Thoracic aorta (tissue), 2 donors: ENCODE measurements at places on chromosomes 4 and X.

- no peak overlapping the region for H3K4me3 ChIP-seq
- DNase-seq: no peak
- H3K27me3 ChIP-seq: no peaks in the 10 kb centered on the region
- H3K4me1 ChIP-seq: no peaks in the 10 kb centered on the region
- no peak overlapping the region for H3K27ac ChIP-seq
- no peaks in the 10 kb centered on the region for H3K36me3 ChIP-seq
Observed at GRCh38 chr4:187270154-187270553, 546.5 kb upstream of the FAT1 start.

- DNase-seq: no peak
- no peak overlapping the region for H3K27ac ChIP-seq
- no peak overlapping the region for H3K4me3 ChIP-seq
- H3K27me3 ChIP-seq: no peaks in the 10 kb centered on the region
- no peaks in the 10 kb centered on the region for H3K36me3 ChIP-seq
Observed at GRCh38 chrX:119982145-119982544, 38.6 kb upstream of the NKAP start.

- no peaks in the 10 kb centered on the region for H3K27me3 ChIP-seq
- peaks cover 4% of the 10 kb centered on the region for H3K4me1 ChIP-seq
- H3K36me3 ChIP-seq: no peaks in the 10 kb centered on the region
- H3K27ac ChIP-seq: no peak overlapping the region
- no peak overlapping the region for H3K4me3 ChIP-seq
Observed at GRCh38 chr4:101415962-101416361, 68.6 kb upstream of the PPP3CA start.

DNA sequence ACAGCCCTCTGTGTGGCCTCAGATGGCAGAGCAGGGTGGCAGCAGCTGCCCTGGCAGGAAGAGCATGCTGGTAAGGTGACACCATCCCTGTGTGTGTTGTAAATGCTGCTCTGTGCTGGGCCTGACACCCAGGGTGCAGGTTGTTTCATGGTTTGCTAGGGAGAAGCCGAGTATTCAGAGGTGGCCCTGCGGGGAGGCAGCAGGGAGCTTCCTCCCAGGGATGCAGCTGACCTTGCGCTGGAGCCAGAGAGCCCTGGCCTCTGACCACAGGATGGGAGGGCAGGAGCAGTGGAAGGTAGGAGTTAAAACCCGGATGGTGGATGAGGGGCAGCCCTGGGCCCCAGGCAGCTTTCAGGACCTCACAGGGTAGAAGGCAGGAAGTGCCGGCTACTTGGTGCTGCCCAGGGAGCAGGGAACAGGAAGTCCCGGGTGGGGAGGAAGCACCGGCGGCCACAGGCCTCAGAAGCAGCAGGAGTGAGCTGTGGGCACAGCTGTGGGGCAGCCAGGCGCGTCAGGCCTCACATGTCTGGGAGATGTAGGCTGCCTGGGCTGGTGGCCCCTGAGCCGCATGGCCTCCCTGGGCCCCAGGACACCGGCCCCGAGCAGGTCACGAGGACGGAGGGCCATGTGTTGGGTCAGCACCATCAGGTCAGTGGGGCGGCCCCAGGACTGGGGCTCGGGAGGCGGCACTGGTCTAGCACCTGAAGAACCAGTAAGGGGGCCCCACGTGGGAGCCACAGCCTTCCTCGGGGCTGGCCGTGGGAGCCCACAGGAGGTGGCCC is 19.1 kb downstream of the SH3BP2 start:
- no peaks in the 10 kb centered on the region for H3K27me3 ChIP-seq
- peak overlapping the region; percentile 62 for H3K4me3 ChIP-seq
- no peaks in the 10 kb centered on the region for H3K36me3 ChIP-seq
- H3K27ac ChIP-seq: no peak overlapping the region
- peaks cover 16% of the 10 kb centered on the region for H3K4me1 ChIP-seq

DNA sequence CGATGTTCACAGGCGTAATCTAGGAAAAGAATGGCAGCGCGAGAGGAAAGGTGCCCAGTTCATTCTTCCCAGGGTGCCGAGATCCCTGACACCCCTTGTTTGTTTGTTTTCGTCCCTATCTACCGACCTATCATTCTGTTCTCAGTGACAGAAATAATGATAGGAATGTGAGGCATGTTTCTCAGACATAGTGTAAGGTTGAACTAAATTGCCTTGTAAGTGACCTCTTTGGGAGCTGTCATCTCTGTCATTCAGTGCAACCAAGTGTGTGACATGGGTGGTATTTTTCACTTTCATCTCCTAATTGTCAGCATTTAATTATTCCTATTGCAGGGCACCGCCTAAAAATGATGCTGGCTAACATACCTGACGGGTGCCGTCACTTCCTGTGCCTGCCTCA is 24.4 kb downstream of the CLDN22 start:
- H3K27me3 ChIP-seq: no peaks in the 10 kb centered on the region
- no peak for DNase-seq
- peaks cover 18% of the 10 kb centered on the region for H3K36me3 ChIP-seq
- H3K4me1 ChIP-seq: no peaks in the 10 kb centered on the region

GRCh38 chr4:81883530-81884450 is 412.1 kb upstream of the RASGEF1B start:
- no peaks in the 10 kb centered on the region for H3K27me3 ChIP-seq
- no peak overlapping the region for H3K4me3 ChIP-seq
- no peaks in the 10 kb centered on the region for H3K4me1 ChIP-seq
- DNase-seq: no peak
- H3K36me3 ChIP-seq: no peaks in the 10 kb centered on the region

- no peak for DNase-seq
- H3K4me3 ChIP-seq: no peak overlapping the region
- no peaks in the 10 kb centered on the region for H3K27me3 ChIP-seq
- no peaks in the 10 kb centered on the region for H3K4me1 ChIP-seq
- H3K27ac ChIP-seq: no peak overlapping the region
Observed at GRCh38 chr4:167885872-167886271, 206.5 kb upstream of the ANXA10 start.

DNA sequence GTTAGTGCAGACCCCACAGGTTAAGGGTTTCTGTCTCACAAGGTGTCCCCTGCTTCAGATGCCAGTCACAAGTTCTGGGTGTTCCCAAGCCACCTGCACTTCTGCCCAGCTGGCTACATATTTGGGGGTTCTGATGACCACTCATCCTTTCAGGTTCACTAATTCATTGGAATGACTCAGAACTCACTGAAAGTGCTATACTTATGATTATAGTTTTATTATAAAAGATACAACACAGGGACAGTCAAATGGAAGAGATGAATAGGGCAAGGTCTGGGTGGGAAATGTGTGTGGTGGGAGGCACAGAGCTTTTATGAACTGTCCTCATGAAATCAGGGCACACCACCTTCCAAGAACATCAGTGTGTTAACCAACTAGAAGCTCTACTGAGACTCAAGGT is 97.7 kb upstream of the CASK start:
- no peak overlapping the region for H3K27ac ChIP-seq
- no peaks in the 10 kb centered on the region for H3K36me3 ChIP-seq
- no peak for DNase-seq

DNA sequence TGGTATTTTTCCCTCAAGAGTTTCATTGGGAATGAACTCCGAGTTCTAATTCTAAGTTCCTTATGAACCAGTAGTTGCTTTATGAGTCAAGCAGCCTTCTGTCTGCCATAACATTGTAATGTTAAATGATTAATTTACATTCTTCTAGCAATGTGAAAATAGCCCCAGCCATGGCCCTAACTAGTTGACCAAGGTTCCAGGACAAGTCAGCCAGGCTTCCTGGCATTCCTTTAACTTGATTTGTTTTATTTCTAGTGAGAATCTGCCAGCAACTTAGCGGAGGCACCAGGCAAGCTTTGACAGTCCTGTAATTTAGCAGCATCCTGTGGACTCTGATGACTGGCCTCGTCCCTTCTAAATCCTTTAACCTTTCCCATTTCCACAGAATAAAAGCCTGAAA is 69.0 kb downstream of the GLRA2 start:
- H3K27ac ChIP-seq: no peak overlapping the region
- no peaks in the 10 kb centered on the region for H3K27me3 ChIP-seq
- H3K4me1 ChIP-seq: no peaks in the 10 kb centered on the region
- DNase-seq: no peak

DNA sequence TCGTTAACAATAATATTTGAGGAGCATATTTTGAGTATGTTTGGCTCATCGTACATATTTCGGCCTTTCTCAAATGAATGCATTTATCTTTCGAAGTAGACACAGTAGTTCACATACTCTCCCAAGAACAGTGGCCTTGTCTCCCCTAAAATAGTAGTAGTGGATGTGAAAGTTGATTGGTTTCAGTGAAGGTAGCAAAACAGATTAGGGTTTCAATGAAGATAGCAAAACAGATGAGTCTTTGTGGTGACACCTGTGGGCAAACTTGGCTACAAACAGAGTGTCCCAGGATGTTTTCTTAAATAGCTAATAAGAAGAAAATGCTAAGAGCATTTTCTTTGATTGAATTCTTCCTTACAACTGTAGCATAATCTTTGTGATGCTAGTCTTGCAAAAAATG is 67.0 kb downstream of the USP9X start:
- no peaks in the 10 kb centered on the region for H3K4me1 ChIP-seq
- H3K4me3 ChIP-seq: no peak overlapping the region
- H3K36me3 ChIP-seq: peaks cover 2% of the 10 kb centered on the region

- H3K4me1 ChIP-seq: peaks cover 21% of the 10 kb centered on the region
- no peak for DNase-seq
- H3K36me3 ChIP-seq: no peaks in the 10 kb centered on the region
Observed at GRCh38 chr4:173233857-173234256, 65.2 kb downstream of the GALNT7 start.

DNA sequence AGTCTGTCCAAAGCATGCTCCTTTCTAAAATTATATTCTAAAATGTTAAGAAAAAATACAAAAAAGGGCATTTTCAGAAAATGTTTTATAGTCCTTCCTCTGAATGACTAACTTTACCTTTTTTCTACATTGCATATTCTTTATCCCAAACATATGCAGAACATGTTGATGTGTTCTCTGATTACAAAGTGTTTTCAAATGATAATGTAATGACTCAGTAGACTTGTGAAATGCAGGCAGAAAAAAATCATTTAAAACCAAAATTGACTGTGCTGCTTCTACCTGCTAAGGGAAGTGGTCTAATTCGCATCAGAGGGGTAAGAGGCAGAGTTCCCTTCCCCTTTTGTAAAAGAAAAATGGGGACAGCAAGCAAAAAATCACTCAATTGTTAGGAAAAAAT is 22.7 kb upstream of the YTHDC1 start:
- no peak for DNase-seq
- H3K27me3 ChIP-seq: no peaks in the 10 kb centered on the region
- peak overlapping the region; percentile 13 for H3K27ac ChIP-seq

DNA sequence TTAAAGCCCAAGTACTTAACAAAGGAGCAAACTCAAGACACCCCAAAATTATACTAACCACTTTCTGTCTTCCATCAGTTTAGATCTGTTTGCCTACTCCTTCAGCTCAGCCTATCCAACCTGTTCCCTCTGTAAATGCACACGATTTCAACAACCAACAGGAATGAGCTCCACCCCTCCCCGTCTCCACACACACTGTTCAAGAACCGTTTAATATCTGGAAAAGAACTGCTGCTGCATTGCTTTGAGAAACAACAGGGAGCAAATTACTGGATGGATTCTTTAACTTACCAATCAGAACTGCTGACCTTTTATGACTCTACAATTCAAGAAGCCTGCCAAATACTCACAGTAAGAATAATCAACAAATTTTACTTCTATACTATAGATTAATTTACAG is 87.0 kb downstream of the FBXW7 start:
- no peak for DNase-seq
- H3K36me3 ChIP-seq: no peaks in the 10 kb centered on the region
- no peak overlapping the region for H3K4me3 ChIP-seq
- no peaks in the 10 kb centered on the region for H3K27me3 ChIP-seq

DNA sequence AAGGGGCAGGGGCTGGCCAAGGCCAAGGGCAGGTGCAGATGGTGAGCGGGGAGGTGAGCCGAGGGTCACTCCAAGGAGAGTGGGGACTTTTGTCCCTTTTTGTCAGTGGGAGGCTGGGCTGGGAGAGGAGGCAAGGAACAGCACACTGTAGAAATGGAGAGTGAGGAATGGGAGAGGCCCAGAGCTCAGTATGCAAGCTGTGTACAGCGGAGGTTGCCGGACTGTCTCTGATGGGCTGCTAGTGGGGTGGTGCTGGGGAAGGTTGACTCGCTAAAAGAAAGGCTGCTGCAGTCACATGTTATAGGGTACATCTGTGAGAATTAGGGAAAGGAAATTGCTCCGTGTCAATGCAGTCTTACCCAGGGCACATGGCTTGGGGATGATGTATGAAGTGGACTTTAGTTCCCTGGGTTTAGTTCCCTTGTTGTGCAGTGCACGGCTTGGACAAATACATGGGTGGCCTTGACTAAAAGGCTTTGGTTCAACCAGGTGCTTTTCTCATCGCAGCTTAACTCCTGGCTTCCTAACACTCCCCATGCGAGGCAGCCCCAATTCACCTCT is 57.1 kb upstream of the STX18 start:
- no peak overlapping the region for H3K4me3 ChIP-seq
- H3K4me1 ChIP-seq: no peaks in the 10 kb centered on the region
- H3K27me3 ChIP-seq: no peaks in the 10 kb centered on the region

- H3K4me1 ChIP-seq: no peaks in the 10 kb centered on the region
- H3K4me3 ChIP-seq: no peak overlapping the region
- no peaks in the 10 kb centered on the region for H3K27me3 ChIP-seq
- no peak for DNase-seq
- H3K27ac ChIP-seq: no peak overlapping the region
Observed at GRCh38 chrX:5080791-5081190, 1147.9 kb downstream of the NLGN4X start.

- H3K36me3 ChIP-seq: no peaks in the 10 kb centered on the region
- no peak overlapping the region for H3K4me3 ChIP-seq
- no peaks in the 10 kb centered on the region for H3K4me1 ChIP-seq
- no peak overlapping the region for H3K27ac ChIP-seq
- H3K27me3 ChIP-seq: no peaks in the 10 kb centered on the region
- no peak for DNase-seq
Observed at GRCh38 chr4:3668825-3669552, 97.2 kb upstream of the ADRA2C start.

DNA sequence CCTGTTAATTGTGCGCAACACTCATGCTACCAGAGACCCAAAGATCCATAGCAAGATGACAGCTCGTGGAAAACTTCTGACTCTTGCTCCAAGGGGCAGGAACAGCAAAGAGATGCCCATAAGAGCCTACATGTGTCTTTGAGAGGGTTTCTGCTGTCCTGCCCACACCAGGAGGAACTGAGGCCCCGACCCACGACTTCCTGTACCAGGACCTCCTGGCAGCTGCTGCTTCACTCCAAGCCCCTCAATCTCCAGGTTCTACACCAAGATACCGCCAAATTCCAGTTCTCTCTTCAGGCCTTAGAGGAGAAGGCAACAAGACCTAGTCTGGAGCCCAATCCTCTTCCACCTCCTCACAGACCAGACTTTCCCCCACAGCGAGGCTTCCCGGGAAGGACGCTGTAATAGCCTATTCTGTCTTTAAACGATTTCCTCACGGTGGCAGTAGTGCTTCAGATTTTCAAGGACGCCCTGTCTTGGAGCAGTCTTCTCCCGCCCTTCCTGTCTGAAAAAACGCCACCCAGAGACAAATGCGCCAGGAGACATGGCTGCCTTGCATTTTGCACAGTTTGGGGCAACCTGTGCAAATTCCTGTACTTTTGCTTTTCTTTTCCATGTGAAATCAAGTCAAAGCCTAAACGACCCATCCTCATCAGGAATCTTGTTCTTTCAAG is 230.2 kb upstream of the STK26 start:
- H3K4me3 ChIP-seq: no peak overlapping the region
- no peak overlapping the region for H3K27ac ChIP-seq
- no peaks in the 10 kb centered on the region for H3K4me1 ChIP-seq
- no peaks in the 10 kb centered on the region for H3K36me3 ChIP-seq
- no peak for DNase-seq
- H3K27me3 ChIP-seq: no peaks in the 10 kb centered on the region

GRCh38 chr4:128060699-128061565 is at the start of gene LARP1B:
Gene LARP1B (plus strand): TSS chr4:128061312. CDS start chr4:128074952, 13,640 bp downstream.
- peaks cover 2% of the 10 kb centered on the region for H3K4me1 ChIP-seq
- H3K36me3 ChIP-seq: no peaks in the 10 kb centered on the region
- H3K27ac ChIP-seq: peak within 1 kb of the TSS; percentile 92
- H3K27me3 ChIP-seq: no peaks in the 10 kb centered on the region
- peak within 1 kb of the TSS; percentile 91 for H3K4me3 ChIP-seq
